ENCODE measurements at places on chromosomes 2 and 18.
A peak's percentile ranks its signal among the peaks of the same experiment; 100 is the strongest.

DNA sequence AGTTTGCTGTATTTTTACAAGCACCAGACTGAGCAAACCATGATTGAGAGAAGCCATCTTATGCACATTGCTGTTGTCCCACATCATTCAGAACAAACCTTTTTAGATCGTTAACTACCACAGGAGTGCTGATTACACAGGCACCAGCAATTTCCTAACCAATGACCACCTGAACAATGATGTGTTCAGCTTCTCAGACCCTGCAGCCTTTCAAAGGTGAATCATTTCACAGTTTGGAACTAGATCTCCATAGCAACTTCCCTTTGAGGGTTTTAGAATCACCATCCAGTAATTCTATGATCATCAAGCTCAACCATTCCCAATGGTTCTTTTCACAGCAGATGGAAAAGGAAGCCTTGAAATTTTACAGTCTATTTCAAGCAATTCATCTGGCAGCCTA, 71.4 kb downstream of the OLA1 start:
- DNase-seq: no peak

- no peak for DNase-seq
Measured at GRCh38 chr2:129765326-129765677, 214.2 kb upstream of the RAB6C start.

DNA sequence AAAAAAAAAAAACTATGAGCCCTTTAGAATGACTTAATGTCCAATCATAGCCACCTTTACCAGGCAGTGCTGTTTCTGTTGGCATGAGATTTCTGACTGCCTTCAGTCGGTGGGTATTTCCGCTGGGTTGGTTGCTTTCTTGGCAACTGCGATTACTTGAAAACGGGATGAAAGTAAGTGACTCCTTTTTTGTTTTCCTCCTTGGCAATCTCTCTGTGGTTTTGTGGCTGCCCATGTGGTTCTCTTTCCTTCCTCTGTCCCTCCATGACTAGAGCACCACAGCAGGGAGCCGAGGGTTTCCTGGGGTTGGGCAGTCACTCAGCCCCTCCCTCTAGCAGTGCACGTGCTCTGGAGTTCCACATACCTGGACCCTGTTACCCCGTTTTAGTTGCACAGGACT, 112.1 kb downstream of the KLHL29 start:
- DNase-seq: no peak

- DNase-seq: no peak
Measured at GRCh38 chr18:5395860-5396448, 100.4 kb upstream of the ZBTB14 start.

GRCh38 chr2:182248362-182248761, 178.5 kb downstream of the PDE1A start:
- peak; percentile 30 for DNase-seq

- DNase-seq: peak; percentile 72
Measured at GRCh38 chr2:219560037-219560892, 11.1 kb downstream of the OBSL1 start.

- DNase-seq: no peak
Measured at GRCh38 chr2:11131166-11131920, 23.9 kb upstream of the SLC66A3 start.

DNA sequence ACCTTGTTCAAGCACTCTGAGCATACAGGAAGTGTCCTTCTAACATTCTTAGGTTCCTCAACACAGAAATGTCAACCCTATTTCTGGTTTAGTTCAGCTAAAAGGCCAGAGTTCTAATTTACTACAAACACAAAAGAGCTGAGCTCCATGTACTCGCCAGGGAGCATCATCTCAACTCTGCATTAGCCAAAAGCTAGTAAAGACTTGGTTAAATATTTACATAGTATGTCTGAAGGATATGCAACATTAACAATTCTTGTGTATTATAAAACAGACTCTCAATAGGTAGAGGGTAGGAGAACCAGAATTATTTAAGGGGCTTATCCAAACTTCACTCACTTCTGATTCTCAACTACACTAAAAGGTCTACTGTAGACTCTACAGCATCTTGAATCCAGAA, 154.6 kb downstream of the THADA start:
- no peak for DNase-seq

GRCh38 chr18:48724939-48725338, 186.1 kb downstream of the CTIF start:
- DNase-seq: no peak

DNA sequence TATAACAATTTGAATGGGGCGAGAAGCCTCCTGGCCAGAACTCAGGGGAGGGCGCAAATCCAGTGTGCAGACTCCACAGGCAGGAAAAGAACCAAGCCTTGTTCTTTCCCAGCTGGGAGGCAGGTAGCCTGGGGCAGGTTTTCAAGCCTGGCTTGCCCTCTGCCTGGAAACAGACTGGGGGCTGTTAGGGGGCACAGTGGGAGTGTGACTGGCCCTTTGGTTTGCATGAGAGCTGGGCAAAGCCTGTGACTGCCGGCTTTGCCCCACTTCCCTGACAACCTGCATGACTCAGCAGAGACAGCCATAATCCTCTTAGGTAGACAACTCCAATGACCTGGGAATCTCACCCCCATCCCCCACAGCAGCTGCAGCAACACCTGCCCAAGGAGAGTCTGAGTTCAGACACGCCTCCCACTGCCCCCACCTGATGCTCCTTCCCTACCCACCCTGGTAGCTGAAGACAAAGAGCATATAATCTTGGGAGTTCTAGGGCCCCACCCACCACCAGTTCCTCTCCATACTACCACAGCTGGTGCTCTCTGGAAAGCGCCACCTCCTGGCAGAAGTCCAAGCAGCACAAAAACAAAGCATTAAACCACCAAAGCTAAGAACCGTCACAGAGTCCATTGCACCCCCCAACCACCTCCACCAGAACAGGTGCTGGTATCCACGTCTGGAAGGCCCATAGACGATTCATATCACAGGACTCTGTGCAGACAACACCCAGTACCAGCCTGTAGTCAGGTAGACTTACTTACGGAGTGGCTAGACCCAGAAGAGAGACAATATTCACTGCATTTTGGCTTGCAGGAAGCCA, 402.5 kb downstream of the STK39 start:
- peak; percentile 39 for DNase-seq

DNA sequence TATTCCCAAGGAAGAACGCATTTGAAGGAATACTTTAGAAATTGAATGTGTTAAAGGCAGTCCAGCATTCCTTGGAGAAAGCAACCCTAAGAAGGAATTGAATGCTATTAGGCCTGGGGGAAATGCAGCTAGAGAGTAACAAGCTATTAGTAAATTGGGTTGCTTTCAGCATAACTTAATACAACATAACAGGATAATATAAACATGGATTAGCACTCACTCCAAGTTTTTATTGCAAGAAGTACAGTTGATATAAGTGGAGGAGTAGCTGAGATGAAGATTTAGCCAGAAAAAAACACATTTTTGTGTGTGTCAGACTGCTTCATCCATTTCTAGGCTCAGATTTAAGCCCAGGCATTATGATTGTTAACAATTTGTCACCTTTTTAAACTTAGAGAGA, 314.6 kb downstream of the MEIS1 start:
- DNase-seq: no peak

DNA sequence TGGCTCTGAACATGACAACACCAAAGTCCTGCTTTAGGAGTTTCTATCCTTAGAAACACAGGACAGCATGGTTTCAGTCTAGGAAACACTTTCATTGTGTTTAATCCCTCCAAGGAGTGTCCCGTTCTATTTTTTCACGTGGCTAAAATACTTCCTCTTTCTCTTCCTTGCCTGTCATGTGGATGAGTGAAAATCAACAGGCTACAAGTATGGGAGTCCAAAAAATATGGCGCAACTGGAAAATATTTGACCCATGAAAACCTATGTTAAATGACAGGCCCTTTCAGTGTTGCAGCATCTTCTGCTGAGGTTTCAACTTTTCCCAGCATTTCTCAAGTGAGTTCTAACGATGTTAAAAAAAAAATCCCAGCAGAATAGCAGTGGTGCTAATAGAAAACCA, 146.3 kb downstream of the LAMA3 start:
- DNase-seq: no peak

GRCh38 chr2:128552141-128552805, 233.6 kb upstream of the HS6ST1 start:
- no peak for DNase-seq

DNA sequence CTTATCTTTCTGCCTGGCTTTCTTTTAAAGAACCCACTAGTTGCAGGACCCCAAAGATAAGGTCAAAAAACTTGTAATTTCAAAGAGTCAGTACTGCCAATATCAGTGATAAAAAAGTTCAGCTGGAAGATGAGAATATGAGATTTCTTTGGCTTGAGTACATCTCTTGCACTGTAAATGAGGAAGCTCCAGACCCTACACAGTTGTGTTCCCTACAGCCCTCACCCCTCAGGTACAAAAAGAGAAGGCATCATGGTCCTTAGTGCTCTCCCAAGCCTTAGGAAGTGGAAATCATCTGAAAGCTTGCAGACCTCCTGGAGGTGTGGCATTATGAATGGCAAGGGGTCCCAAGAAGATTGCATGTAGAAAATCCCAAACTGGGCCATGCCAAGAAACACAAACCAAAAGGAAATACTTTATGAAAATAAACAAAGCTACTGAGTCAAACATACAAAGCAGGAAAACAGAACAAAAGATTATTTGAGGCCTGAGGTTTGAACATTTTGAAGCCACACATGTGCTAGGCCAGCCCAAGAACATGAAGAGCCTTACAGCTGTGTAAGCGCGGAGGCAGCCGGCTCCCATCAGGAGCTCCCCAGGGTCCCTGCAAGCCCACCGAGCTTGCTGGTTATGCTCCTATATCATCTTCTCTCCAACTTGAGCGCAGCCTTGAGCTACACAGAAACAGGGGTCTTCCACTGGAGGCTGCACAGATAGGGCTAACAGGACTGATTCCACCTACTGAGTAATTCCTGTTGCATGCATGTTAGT, 217.0 kb downstream of the OSR1 start:
- no peak for DNase-seq

GRCh38 chr2:88659538-88659915, 31.9 kb upstream of the RPIA start:
- DNase-seq: no peak

DNA sequence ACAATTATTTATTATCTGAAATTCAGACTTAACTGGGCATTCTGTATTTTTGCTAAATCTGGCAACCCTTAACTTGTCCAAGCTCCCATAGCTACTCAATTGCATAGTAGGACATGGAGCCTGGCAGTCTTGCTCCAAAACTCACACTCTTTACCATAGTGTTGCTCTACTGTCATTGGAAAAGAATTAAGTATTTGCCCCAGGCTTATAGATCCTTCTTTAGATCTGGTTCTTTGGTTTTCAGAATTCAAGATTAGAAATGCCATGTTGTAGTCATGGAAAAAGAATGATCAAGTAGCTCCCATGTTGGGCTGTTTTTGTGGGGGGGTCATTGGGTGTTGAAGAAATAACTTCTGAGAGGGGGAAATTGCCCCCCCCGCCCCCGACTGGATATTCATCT, 240.9 kb downstream of the WDPCP start:
- DNase-seq: no peak

DNA sequence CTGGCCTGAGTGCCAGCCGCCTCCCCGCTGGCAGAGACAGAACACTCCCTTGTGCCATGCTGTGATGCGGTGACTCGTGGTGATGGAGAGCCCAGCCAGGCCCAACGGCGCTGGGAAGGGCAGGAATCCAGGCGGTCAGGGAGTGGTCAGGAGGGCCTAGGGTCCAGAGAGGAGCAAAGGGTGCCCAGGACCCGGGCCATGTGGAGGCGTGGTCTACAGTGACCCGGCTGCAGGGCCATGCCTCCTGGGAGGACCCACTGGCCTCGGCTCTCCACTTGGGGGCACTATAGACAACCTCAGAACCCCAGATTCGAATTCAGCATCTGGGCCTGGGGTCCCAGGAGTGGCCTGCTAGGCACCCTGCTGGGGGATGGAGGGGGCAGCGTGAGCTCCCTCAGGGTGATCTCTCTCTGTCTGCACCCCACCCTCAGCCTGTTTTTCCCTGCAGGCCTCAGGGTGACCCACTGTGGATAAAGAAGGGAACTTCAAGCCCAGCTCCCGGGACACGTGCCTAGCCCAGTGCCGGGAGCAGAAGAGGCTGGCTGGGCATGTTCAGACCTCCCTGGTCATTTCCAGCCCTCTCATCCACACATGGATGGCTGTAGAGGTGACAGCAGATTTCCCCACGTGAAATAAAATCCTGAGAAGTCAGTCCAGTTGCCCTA, 13.0 kb downstream of the AMER3 start:
- DNase-seq: no peak

GRCh38 chr2:162317861-162318327, 590 bp downstream of the IFIH1 start:
- DNase-seq: no peak

- DNase-seq: no peak
Measured at GRCh38 chr18:50451100-50451842, 76.4 kb downstream of the SKA1 start.

DNA sequence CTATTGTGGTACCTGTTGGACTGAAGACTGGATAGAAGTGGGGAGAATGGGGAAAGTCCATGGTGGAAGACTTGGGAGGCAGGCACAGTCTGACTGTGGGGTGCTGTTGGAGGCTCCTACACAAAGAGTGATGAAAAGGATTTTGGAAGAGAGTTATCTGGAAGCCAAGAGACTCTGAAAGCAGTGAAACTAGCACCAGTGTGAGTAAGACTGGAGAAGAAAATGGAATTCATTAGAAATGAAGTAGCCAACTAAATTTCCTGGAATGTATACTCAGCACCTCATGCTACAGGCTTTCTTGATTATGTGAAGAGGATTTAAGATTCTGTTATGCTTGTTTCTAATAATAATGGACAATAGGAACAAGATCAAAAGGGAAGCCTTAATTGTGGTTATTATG, 27.7 kb downstream of the ELP2 start:
- DNase-seq: no peak
